ENCODE measurements at places on chromosomes 12 and 14.

GRCh38 chr14:72664651-72665050 lies 229.2 kb downstream of the DPF3 start:
- DNase-seq, result no peak

DNA sequence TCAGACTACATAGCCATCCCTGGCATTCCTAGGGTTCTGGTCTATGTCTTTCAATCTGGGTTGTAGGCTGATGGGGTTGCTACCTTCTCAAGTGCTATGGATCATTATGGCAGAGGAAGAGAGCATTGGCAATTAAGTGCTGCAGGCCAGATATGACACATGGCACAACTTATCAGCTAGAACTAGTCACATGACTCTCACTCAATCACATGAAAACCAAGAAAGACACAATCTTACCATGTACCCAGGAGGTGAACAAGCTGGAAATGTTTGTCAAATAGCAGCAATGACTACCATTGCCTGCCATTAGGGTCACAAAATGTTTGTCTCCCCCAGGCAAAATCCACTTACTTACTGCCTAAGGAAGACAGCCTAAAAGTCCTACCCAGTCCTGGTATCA lies 80.4 kb downstream of the GALNT8 start:
- DNase-seq, result no peak

DNA sequence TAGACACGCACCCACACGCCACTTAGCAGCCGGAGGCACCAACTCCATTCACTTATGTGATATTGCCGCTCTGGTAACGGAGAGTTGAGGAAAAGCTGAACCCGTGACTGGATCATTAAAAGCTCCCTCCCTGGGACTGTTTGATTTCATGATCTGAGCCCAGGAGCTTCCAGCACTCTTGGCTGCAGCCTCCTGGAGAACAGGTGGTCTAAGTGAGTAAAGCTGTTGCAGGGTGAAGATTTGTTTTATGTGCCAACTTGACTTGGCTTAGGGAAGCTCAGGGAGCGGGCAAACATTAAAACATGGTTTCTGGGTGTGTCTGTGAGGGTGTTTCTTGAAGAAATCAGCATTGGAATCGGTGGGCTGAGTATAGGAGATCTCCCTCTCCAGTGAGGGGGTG lies 16.9 kb upstream of the TMEM132C start:
- DNase-seq, result no peak

DNA sequence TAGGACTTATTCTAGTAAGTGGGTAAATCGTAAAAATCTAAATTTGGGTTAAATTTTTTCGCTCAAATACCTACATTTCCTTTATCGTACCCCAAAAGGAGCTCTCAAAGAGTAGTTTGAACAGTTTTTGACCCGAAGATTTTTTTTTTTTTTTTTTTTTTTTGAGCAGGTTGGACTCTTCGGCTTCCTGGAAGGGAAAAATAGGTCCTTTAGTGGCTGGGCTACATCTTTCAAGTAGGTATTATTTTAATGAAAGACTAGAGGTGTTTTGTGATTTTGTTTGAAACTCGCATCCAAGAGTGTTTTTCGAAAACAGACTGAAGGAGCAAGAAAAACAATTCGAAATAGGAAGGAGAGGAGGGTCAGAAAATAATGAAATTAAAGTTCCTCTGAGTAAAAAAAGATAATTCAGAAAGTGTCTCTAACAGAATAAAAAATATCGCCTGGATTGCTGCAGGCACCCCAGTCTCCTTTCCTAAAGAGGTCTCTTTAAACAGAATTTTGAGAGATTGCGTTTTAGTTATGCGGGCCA lies 6.0 kb downstream of the CDKN1B start:
- DNase-seq, result no peak

GRCh38 chr12:3038926-3039510 lies 38.2 kb upstream of the TSPAN9 start:
- no peak for DNase-seq

GRCh38 chr12:13603953-13604352 lies 377.4 kb downstream of the GRIN2B start:
- DNase-seq, result no peak

DNA sequence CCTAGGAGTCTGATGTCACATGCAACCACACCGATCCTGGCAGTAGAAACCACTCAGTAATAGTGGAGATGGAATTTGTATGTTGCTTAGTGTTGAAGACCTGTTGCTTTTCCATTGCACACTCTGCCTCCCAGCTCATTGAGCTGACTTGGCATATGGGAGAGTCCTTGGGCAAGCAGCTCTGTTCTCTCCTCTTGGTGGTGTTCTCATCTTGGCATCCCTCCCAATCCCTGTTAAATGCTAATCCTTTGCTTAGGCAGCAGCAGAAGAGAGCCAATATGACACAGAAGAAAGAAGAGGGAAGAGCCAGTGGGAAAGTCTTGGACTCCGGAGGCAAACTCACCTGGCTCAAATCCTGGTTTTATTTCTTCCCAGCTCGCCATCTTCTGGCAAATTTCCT lies 178.0 kb upstream of the CAND1 start:
- no peak for DNase-seq

- no peak for DNase-seq
Observed at GRCh38 chr14:100203962-100204834, 34.7 kb upstream of the YY1 start.

DNA sequence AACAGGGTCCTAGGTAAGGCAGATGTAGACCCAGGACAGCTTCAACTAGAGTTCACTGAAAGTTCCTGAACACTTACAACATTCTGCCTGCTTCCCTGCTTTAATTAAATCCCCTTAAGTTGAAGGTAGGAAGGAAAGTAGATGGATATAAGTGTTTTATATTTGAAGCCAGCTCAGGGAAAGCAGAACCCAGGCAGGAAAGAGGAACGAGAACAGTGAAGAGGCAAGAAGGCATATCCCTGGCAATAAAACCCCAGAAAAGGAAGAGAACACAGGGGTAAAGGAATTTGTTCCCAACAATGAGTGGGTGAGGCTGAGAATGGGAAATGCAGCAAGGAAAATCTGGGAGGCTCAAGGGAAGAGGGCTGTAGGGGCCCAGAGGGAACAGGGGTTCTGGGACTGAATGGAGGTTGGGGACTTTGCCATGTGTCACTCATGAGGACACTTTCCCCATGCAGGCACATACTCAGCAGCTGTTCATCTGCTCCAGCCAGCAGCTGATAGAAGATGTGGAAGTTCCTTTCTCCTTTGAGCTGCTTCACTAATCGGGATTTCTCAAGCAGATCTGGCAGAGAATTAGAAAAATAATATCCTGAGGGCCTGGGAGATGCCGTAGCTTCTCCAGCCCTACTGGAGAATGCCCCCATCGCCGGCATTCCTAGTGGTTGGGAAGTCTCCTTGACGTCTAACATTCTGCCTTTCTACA lies 3.7 kb downstream of the MYO1A start:
- DNase-seq, result no peak

DNA sequence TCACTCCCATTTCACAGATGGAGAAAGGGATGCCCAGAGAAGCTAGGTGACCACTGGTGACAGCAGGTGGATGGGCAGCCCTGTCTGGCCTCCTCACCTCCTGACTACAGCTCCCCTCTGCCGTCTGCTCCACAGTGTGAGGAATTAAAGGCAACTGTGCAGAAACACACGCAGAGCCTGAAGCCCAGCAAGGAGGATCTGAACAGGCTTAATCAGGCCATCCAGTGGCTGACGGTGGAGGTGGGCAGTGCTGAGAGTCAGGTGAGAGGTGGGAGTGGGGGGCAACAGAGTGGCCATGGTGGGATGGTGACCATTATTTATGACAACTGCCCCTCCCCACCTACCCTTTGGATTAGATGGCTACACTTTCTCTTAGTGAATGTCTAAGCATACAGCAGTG lies 1.2 kb downstream of the KRT86 start:
- DNase-seq, result no peak

GRCh38 chr14:91005716-91006115 lies 54.7 kb downstream of the RPS6KA5 start:
- DNase-seq, result no peak

GRCh38 chr12:47787596-47788319 lies 14.7 kb downstream of the SLC48A1 start:
- DNase-seq, result no peak

DNA sequence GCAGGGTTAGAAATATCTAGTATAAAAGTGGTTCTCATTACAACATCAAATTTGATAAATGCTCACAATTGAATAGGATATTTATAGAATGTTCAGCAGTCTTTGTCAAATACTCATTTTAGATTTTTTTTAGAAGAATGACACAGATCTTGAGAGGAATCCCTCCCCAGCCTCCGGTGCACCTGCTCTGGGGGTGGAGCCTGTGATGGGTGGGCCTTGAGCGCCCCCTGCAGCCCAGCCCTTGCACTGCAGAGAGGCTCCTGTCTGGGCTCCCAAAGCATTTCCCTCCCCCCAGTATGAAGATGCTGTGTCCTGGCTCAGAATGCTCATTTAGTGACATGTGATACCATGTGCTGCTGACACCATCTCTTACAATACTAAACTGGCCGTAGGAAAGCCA lies 792.3 kb downstream of the TMEM121 start:
- peak; percentile 63 for DNase-seq

DNA sequence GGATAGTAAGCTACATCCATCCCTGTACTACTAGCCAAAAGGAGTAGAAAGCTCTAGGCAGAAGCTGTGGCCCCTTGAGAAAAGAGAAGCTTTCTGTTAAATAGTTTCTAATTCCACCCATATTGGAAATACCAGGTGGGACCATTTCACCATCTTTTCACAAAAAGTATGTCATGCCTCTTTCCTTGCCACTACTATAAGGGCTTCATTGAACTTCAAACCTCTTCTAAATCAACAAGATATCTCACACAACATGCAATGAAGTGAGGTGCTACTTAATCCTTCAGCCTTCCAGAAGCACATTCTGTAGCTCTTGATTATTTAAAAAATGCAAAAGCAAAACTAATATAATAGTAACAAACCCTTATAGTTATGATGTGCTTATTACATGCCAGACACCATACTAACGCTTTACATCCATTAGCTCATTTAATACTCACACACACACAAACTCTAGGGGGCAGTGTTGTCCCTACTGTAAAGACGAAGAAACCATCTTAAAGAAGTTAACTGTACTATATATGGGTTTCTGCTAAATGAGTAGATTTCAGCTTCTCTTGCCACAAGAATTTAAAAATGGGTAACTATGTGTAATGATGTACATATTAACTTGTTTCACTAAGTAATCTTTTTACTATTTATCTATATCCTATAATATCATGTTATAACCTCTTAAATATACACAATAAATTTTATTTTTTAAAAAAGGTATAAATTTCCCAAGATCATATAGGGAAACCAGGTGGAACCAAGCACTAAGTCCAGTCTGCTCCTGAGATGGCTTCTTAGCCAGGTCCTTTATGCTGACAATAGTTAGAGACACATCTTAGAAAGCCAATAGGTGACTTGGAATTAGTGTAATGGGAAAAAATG lies 124.4 kb downstream of the RPS29 start:
- DNase-seq, result peak; percentile 77

DNA sequence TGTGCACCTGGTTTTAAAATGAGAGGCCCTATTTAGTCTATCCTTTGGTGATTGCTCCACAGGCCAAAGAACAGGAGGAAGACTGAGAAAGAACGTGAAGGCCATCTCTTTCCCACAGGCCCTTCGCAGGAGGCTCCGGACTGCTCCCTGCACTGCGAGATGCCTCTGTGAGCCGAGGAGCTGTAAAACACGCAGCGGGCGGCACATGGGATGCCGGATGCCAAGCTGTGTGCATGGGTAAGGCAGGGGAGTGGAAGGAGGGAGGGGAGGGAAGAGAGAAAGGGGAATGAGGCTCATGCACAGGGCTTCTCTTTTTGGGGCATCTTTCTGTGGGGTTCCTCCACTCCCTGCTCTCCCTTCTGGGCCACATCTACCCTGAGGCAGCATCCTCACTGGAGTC lies 61.6 kb downstream of the SPTB start:
- no peak for DNase-seq

GRCh38 chr12:56634837-56635791 lies 5.0 kb upstream of the BAZ2A start:
- peak; percentile 66 for DNase-seq

DNA sequence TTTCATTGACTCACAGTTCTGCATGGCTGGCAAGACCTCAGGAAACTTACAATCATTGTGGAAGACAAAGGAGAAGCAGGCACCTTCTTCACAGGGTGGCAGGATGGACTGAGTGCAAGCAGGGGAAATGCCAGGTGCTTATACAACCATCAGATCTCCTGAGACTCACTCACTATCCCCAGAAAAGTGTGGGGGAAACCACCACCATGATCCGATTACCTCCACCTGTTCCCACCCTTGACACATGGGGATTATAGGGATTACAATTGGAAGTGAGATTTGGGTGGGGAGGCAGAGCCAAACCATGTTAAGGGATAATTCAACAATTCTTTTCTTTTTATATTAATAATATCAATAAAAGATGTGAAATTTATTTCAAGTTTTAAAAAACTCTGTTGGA lies 34.1 kb downstream of the CNTN1 start:
- no peak for DNase-seq

- DNase-seq, result no peak
Observed at GRCh38 chr12:55727643-55728185, 1.1 kb downstream of the CD63 start.

GRCh38 chr14:91844029-91844428 lies 23.3 kb downstream of the TC2N start:
- DNase-seq, result no peak

GRCh38 chr12:101782273-101782731 lies 43.0 kb upstream of the SYCP3 start:
- DNase-seq, result peak; percentile 64

- no peak for DNase-seq
Observed at GRCh38 chr12:25069224-25069623, 120.3 kb upstream of the BCAT1 start.

DNA sequence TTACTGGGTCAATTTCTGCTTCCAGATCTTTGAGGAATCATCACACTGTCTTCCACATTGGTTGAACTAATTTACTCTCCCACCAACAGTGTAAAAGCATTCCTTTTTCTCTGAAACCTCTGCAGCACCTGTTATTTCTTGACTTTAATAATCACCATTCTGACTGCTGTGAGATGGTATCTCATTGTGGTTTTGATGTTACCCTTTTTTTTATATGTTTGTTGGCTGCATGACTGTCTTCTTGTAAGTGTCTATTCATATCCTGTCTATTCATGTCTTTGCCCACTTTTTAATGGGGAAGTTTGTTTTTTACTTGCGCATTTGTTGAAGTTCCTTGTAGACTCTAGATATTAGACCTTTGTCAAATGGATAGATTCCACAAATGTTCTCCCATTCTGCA lies 324.9 kb downstream of the NAV3 start:
- DNase-seq, result no peak

- DNase-seq, result no peak
Observed at GRCh38 chr14:88935083-88935482, 110.6 kb downstream of the TTC8 start.

- no peak for DNase-seq
Observed at GRCh38 chr14:67396381-67396970, 15.5 kb downstream of the PLEK2 start.

GRCh38 chr14:94921456-94921855 lies 151.5 kb upstream of the GSC start:
- DNase-seq, result no peak
